Effector memory CD4-positive, alpha-beta T cell (primary cell): ENCODE measurements at places on chromosomes 16 and 17.

GRCh38 chr17:70206361-70207010 lies 37.2 kb downstream of the KCNJ2 start:
- no peak for DNase-seq

GRCh38 chr16:62692685-62693084 lies 656.4 kb upstream of the CDH8 start:
- no peak for DNase-seq

GRCh38 chr17:9868552-9868951 lies 36.5 kb downstream of the RCVRN start:
- DNase-seq, result no peak

DNA sequence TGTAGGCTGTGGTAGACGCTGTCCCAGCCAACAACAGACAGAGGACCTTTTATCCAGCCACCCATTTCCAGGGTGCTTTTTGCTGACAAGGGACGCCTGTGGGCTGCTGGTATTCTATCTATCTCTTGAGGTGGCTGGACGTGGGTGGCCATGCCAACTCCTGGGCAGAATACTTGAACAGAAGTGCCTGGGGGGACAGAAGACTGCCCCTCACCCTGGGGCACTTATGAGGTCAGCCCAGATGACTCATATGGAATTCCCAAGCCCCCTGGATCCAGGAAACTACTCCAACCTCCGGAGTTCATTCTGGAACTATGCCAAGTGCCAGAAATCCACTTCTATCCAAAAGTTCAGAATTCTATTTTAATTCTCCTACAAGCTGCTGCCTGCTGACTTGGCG lies 61.3 kb downstream of the CDRT4 start:
- no peak for DNase-seq

GRCh38 chr17:78868391-78868790 lies 27.8 kb upstream of the USP36 start:
- no peak for DNase-seq

- DNase-seq, result no peak
Measured at GRCh38 chr16:73060892-73061490, 13.1 kb upstream of the ZFHX3 start.
